ENCODE measurements at places on chromosomes 13 and 19.

DNA sequence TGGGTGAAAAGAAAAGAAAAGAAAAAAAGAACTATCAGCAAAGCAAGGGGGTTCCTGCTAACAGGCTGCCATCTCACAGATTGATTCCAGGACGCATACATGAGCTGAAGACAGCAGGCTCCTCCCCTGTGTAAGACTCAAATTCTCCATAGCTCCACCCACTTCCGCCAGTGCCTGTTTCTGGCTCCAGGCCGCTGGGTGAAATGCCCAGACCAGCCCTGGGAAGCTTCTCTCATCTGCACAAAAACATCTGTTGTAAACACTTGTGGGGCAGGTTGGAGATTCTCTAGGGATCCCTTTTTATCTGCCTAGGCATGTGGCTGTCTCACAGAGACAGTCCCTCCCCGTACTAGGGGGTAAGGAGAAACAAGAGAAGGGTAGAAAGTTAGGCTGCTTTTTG is 1054.4 kb upstream of the SPRY2 start:
- no peak for DNase-seq

DNA sequence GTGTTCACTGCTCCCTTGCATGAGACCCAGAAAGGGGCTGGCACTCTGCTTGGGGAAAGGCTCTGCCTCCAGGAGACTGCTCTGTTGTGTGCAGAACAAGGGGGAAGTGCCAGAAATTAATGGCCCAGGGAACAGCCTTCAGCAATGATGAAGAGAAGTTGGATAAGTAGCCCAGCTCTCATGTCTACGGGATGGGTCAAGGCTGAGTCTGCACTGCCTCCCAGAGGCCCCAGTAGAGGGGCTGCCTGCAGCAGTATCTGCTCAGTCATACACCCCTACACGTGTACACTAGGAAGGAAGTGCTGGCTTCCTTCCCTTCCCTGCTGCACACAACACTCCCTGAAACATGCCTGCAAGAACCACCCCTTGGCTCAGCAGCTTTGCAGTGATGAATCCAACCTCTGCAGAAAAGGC is 54.6 kb upstream of the URI1 start:
- peak; percentile 5 for DNase-seq

- peak; percentile 91 for DNase-seq
Observed at GRCh38 chr19:6736169-6736916, 1.0 kb downstream of the GPR108 start.

- DNase-seq, result peak; percentile 95
Observed at GRCh38 chr13:60395971-60396782, 843 bp upstream of the TDRD3 start.

DNA sequence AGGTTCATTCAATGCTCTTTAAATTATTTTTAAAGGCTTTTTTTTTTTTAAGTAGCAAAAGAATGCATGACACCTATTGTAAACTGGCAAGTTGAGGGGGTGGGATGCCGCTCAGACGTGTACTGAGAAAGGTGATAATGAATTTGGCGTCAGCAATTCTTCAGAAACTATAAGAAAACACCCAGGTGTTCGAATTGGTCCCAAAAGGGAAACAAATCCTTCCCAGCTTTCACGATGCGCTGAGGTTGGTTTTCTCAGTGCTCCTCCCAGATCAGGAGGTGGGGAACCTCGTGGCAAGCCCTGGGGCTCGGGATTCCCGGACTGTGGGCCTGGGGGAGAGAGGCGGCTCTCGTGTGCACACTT is 543 bp upstream of the FAM124A start:
- DNase-seq, result no peak

- peak; percentile 46 for DNase-seq
Observed at GRCh38 chr13:75316427-75316826, 165.5 kb downstream of the TBC1D4 start.

- no peak for DNase-seq
Observed at GRCh38 chr13:52385870-52386269, 20.1 kb downstream of the THSD1 start.

DNA sequence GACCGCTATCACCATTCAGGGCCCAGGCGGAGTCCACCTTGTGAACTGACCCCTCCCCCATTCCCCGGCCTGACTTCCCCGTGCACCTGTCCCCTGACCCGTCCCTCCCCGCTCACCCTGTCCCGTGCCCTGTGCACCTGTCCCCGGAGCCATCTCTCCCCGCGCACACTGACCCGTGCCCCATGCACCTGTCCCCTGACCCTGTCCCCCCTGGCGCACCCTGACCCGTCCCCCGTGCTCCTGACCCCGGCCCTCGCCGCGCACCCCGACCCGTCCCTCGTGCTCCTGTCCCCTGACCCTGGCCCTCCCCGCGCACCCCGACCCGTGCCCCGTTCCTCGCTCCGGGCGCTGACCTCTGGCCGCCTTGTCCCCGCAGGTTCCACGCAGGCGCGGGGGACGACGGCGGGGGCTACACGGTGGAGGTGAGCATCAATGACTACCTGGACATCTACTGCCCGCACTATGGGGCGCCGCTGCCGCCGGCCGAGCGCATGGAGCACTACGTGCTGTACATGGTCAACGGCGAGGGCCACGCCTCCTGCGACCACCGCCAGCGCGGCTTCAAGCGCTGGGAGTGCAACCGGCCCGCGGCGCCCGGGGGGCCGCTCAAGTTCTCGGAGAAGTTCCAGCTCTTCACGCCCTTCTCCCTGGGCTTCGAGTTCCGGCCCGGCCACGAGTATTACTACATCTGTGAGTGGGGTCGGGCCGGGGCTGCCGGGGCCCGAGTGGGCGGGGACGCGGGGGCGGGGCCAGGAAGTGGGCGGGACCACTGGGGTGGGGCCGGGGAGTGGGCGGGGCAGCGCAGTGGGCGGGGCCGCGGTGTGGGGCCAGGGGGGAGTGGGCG is 9.7 kb downstream of the EFNA2 start:
- peak; percentile 49 for DNase-seq

- no peak for DNase-seq
Observed at GRCh38 chr19:13841962-13842290, 35.0 kb upstream of the NANOS3 start.

- no peak for DNase-seq
Observed at GRCh38 chr13:97719736-97720135, 233.7 kb upstream of the IPO5 start.

- DNase-seq, result peak; percentile 32
Observed at GRCh38 chr19:16571822-16572331, 338 bp downstream of the SLC35E1 start.

GRCh38 chr13:113149711-113150549 is 8.5 kb upstream of the PROZ start:
- no peak for DNase-seq
